B cell (primary cell): ENCODE measurements at places on chromosomes 3 and 15. TPM values are rescaled to one million over a fixed set of nuclear protein-coding genes. Genes with fewer than 3 reads are reported as not detected.
A peak's percentile ranks its signal among the peaks of the same experiment; 100 is the strongest.

DAG1 gene
- total RNA-seq, result 27.2 and 27.3 TPM in 2 replicates

LNP1 gene
- 1.6 and 1.9 TPM in 2 replicates for total RNA-seq

NPAP1 gene
- not detected in 2 replicates for total RNA-seq

NECTIN3 gene
- total RNA-seq, result 1.9 and 2.9 TPM in 2 replicates

CYP1A2 gene
- not detected in 2 replicates for total RNA-seq

MAP1A gene
- 0.07 and 0.17 TPM in 2 replicates for total RNA-seq

ZDHHC19 gene
- 0.73 and 0.91 TPM in 2 replicates for total RNA-seq

DNA sequence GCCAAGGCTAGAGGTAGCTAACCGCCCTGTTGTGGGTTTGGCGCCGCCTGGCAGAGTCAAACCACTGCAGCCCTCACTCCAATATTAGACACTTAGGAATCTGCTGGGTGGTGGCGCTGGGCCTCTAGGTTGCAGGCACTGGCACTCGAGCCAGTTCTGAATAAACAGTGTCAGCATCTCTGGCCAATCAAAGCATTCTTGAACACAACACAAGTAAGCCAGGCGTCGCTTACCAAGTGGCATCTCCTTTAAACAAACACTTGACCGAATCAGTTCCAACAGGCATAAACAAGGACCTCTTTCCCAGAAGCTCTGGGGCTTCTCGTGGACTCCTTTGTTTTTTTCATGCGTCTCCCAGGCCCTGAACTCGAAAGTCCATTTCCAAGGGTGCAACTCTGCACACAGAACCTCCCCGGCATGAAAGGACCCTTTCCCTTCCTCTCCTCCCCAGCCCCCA lies 82.3 kb downstream of the LRIG1 start:
- no peak for DNase-seq
- no peaks in the 10 kb centered on the region for H3K4me1 ChIP-seq

DNA sequence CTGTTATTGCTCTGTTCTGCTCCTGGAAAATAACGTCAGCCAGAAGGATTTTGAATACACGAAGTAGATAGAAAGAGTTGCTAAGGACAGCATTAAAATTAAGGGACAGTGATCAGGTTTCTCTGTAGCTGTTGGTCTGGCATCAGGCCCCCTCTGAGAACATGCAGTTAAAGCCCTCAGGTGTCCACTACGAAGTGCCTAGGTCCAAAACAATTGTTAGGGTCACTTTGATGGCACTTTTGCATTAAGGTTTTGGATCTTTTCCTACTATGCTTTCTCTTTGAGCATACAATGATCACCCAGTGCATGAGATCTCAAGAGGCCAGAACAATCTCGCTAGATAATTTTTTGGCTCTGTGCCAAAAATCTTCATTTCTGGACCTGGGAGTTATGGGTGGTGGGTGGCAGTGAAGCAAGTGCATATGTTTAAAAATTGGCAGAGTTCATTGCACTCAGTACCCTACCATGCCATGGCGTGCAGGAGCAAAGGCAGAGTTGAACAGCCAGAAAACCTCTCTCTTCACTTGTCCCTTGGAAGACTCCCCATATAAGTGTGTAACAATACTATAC lies 797.6 kb downstream of the ROBO2 start:
- H3K4me3 ChIP-seq, result no peak overlapping the region
- no peak overlapping the region for H3K27ac ChIP-seq
- no peaks in the 10 kb centered on the region for H3K27me3 ChIP-seq
- H3K36me3 ChIP-seq, result no peaks in the 10 kb centered on the region
- H3K4me1 ChIP-seq, result no peaks in the 10 kb centered on the region

- no peak overlapping the region for H3K27ac ChIP-seq
- H3K36me3 ChIP-seq, result no peaks in the 10 kb centered on the region
- no peak overlapping the region for H3K4me3 ChIP-seq
- H3K4me1 ChIP-seq, result peaks cover 10% of the 10 kb centered on the region
- no peak for DNase-seq
- H3K27me3 ChIP-seq, result no peaks in the 10 kb centered on the region
These were observed 98.8 kb downstream of the FNDC3B start for GRCh38 chr3:172138193-172138537.

- no peak overlapping the region for H3K4me3 ChIP-seq
- H3K4me1 ChIP-seq, result no peaks in the 10 kb centered on the region
- no peaks in the 10 kb centered on the region for H3K27me3 ChIP-seq
- DNase-seq, result no peak
These were observed 49.3 kb downstream of the CCNB2 start for GRCh38 chr15:59154243-59154642.

- no peak overlapping the region for H3K4me3 ChIP-seq
- no peak overlapping the region for H3K27ac ChIP-seq
- no peaks in the 10 kb centered on the region for H3K4me1 ChIP-seq
- H3K36me3 ChIP-seq, result no peaks in the 10 kb centered on the region
- H3K27me3 ChIP-seq, result no peaks in the 10 kb centered on the region
These were observed 82.1 kb upstream of the ONECUT1 start for GRCh38 chr15:52872036-52872818.

GRCh38 chr3:162385387-162385786 lies 888.8 kb downstream of the OTOL1 start:
- no peak overlapping the region for H3K27ac ChIP-seq
- H3K4me1 ChIP-seq, result no peaks in the 10 kb centered on the region
- DNase-seq, result no peak
- no peak overlapping the region for H3K4me3 ChIP-seq
- H3K36me3 ChIP-seq, result no peaks in the 10 kb centered on the region
- H3K27me3 ChIP-seq, result no peaks in the 10 kb centered on the region

DNA sequence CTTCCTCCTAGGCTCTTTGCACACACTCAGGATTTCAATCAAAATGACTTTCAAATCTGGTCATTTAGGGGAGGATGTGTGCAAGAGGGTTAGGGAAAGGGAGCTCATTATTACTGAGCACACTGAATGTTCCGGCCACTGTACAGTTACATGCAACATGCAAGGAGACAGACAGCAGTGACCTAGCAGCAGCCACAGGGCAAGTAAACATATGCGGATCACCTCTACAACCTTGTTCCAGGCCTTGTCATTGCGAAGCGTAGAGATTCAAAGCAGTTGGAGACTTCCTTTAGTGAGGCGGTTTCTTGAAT lies 837.6 kb downstream of the AGBL1 start:
- no peaks in the 10 kb centered on the region for H3K36me3 ChIP-seq
- no peaks in the 10 kb centered on the region for H3K4me1 ChIP-seq
- DNase-seq, result no peak
- no peaks in the 10 kb centered on the region for H3K27me3 ChIP-seq

- no peaks in the 10 kb centered on the region for H3K27me3 ChIP-seq
- no peak for DNase-seq
- no peak overlapping the region for H3K27ac ChIP-seq
- H3K36me3 ChIP-seq, result peaks cover 49% of the 10 kb centered on the region
- H3K4me3 ChIP-seq, result no peak overlapping the region
These were observed 13.3 kb downstream of the RNF123 start for GRCh38 chr3:49702672-49703071.

DNA sequence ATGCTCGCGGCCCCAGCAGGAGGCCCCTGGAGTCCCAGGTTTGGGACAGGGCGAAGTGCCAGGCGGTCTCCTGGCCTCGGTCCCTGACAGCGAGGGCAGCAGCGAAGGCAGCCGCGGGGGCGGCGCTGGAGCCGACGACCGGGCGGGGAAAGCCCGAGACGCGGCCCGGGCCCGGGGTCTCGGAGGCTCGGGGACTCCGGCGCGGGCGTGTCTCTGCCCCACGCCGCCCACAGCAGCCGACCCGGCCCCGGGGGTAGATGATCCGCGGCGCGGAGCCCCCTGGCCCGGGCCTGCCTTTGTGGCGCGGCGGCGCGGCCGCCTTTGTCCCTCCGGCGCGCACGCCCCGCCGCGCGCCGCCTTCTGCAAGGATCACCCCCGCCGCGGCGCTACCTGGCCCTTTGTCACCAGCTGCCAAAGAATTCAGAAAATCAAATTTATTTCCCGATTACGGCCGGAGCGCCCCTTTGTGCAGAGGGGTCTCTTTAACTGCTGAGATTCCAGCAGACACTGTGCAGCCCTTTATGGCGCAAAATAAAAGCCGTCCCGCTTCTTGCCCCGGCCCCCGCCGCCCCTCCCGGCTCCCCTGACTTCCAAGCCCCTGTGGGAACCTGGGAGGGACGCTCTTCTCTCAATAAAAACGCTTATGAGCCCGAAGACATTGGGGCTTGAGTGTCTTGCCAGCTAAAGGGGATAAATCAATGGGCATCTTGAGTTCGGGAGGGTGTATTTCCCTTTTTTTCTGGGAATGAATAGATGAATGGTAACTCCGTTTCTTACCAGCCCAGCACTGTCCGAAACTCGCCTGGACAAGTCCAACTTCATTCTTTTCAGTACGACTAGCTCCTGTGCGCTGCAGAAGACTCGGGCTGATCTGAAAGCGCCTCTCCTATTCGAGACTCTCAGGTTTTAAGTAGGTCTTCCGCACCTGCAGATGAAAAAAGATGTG lies 68.4 kb downstream of the HES1 start:
- no peak for DNase-seq
- no peaks in the 10 kb centered on the region for H3K36me3 ChIP-seq
- H3K4me3 ChIP-seq, result peak overlapping the region; percentile 16
- peaks cover 34% of the 10 kb centered on the region for H3K4me1 ChIP-seq
- peaks cover 63% of the 10 kb centered on the region for H3K27me3 ChIP-seq

- H3K4me1 ChIP-seq, result no peaks in the 10 kb centered on the region
- H3K4me3 ChIP-seq, result no peak overlapping the region
- no peak for DNase-seq
These were observed 18.7 kb upstream of the ZXDC start for GRCh38 chr3:126494204-126494969.

DNA sequence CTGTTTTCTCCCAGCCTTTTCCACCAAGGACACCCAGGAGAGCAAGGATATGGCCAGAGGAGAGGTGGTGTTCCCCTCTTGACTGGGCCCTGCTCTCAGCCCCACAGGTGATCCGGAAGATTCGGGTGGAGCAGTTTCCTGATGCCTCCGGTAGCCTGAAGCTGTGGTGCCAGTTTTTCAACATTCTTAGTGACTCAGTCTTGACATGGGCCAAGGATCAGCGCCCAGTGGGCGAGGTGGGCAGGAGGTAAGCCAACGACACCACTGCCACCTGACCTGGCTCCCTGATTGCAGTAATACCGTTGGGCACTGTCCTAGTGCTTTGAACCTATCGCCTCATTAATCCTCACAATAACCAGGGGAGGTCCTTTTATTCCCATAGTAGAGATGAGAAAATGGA lies 25.3 kb upstream of the SLC28A1 start:
- H3K4me3 ChIP-seq, result no peak overlapping the region
- H3K36me3 ChIP-seq, result no peaks in the 10 kb centered on the region
- H3K4me1 ChIP-seq, result no peaks in the 10 kb centered on the region
- H3K27ac ChIP-seq, result no peak overlapping the region
- no peaks in the 10 kb centered on the region for H3K27me3 ChIP-seq

DNA sequence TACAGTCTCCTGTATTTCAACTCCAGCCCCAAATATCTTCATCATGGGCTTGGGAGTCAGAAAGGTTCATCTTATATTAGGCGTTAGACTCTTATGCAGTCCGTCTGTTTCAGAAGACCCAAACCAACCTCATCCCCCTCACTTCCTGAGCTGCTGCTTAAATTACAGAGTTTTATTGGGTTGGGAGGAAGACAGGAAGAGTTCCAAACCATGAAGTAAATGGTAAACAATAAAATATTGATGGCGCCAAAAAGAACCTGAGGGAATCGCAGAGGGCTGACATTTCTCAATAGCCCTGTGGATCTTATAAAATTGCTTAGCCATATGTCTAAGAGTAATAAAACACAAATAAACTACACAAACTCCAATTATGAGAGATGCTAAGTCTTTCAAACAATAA lies 116.9 kb upstream of the C3orf80 start:
- no peak overlapping the region for H3K4me3 ChIP-seq
- no peak overlapping the region for H3K27ac ChIP-seq
- no peaks in the 10 kb centered on the region for H3K4me1 ChIP-seq
- no peaks in the 10 kb centered on the region for H3K27me3 ChIP-seq
- DNase-seq, result no peak

- no peaks in the 10 kb centered on the region for H3K4me1 ChIP-seq
- no peaks in the 10 kb centered on the region for H3K27me3 ChIP-seq
- H3K36me3 ChIP-seq, result peaks cover 31% of the 10 kb centered on the region
- no peak overlapping the region for H3K27ac ChIP-seq
- no peak for DNase-seq
These were observed 72.4 kb downstream of the TBC1D2B start for GRCh38 chr15:78004919-78005634.

- H3K4me1 ChIP-seq, result peaks cover 17% of the 10 kb centered on the region
These were observed 587 bp downstream of the NPHP3 start for GRCh38 chr3:132721479-132722164.

GRCh38 chr3:196694941-196695848 lies 16.9 kb downstream of the CEP19 start:
- H3K27ac ChIP-seq, result no peak overlapping the region
- H3K27me3 ChIP-seq, result no peaks in the 10 kb centered on the region
- H3K4me3 ChIP-seq, result no peak overlapping the region
- no peak for DNase-seq

DNA sequence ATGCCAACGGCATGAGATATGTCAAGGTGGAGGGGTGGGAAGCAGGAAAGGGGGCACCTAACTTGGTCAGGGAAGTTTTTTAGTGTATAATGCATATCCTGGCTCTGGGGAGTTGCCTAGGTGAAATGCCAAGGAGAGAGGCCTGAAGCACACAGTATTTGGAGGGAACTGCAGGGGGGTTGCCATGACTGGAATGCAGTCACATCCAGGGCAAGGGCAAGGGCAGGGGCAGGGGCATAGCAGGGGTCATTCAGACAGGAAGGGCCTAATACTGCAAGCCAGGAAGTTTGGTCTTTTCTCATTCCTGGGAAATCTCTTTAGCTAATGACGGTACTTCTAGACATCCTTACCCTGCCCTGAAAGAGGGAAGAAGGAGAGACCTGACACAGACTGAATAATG lies 60.5 kb downstream of the MYRIP start:
- H3K4me1 ChIP-seq, result no peaks in the 10 kb centered on the region
- H3K36me3 ChIP-seq, result no peaks in the 10 kb centered on the region
- H3K27me3 ChIP-seq, result no peaks in the 10 kb centered on the region
- DNase-seq, result no peak
- H3K4me3 ChIP-seq, result no peak overlapping the region
- H3K27ac ChIP-seq, result no peak overlapping the region

GRCh38 chr15:59632714-59633113 lies 21.1 kb downstream of the GCNT3 start:
- no peaks in the 10 kb centered on the region for H3K27me3 ChIP-seq
- no peak overlapping the region for H3K27ac ChIP-seq
- H3K36me3 ChIP-seq, result peaks cover under 1% of the 10 kb centered on the region

DNA sequence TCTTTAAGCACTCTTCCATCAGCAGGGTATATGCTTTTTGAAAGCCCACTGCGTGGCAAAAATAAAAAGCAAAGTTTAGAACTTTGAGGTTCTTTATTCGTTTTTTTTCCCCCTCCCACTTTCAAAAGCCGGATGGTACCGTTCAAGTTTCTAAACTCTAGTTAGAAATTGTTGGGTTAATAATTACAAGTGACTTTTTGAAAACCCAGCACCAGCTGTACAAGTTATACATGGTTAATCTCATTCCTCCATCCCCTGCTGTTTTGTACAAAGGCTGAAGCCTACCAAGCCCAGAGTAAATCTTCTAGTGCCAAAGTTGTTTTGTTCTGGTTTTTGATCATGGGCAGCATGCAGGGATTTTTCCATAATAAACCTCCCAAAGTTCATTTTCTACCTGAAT lies 48.6 kb downstream of the WDR72 start:
- no peaks in the 10 kb centered on the region for H3K4me1 ChIP-seq
- no peaks in the 10 kb centered on the region for H3K27me3 ChIP-seq
- no peaks in the 10 kb centered on the region for H3K36me3 ChIP-seq
- no peak overlapping the region for H3K27ac ChIP-seq
- H3K4me3 ChIP-seq, result no peak overlapping the region

GRCh38 chr15:101148881-101149664 lies 102.8 kb downstream of the CHSY1 start:
- H3K4me3 ChIP-seq, result no peak overlapping the region
- H3K36me3 ChIP-seq, result no peaks in the 10 kb centered on the region
- no peak overlapping the region for H3K27ac ChIP-seq
- no peak for DNase-seq

GRCh38 chr3:187042346-187042745 lies 97.0 kb downstream of the RPL39L start:
- H3K4me1 ChIP-seq, result peaks cover 84% of the 10 kb centered on the region
- H3K36me3 ChIP-seq, result peaks cover 2% of the 10 kb centered on the region
- peak overlapping the region; percentile 31 for H3K4me3 ChIP-seq
- H3K27me3 ChIP-seq, result no peaks in the 10 kb centered on the region
